Body of pancreas (tissue), 4 donors: ENCODE measurements at places on chromosomes 7 and 10.

GRCh38 chr10:92727550-92727949 lies 37.8 kb downstream of the HHEX start:
- no peaks in the 10 kb centered on the region for H3K27me3 ChIP-seq
- no peak overlapping the region for H3K4me3 ChIP-seq
- H3K36me3 ChIP-seq: no peaks in the 10 kb centered on the region
- DNase-seq: no peak
- H3K27ac ChIP-seq: peak overlapping the region; percentile 50
- peaks cover 12% of the 10 kb centered on the region for H3K4me1 ChIP-seq

DNA sequence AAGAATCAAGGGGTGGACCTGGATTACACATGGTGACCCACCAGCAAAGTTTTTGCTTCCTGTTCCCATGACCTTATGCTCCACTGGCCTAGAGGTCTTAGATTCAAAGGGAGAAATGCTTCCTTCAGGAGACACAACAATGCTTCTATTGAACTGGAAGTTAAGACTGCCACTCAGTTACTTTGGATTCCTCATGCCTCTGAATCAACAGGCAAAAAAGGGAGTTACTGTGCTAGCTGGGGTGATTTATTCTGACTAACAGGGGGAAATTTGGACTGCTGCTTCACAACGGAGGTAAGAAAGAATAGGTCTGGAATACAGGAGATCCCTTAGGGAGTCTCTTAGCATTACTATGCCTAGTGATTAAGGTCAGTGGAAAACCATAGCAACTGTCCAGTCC lies 10.3 kb downstream of the TMEM229A start:
- H3K27me3 ChIP-seq: no peaks in the 10 kb centered on the region
- H3K27ac ChIP-seq: no peak overlapping the region
- DNase-seq: no peak
- H3K36me3 ChIP-seq: no peaks in the 10 kb centered on the region

GRCh38 chr7:87106974-87107612 lies 45.2 kb upstream of the DMTF1 start:
- H3K36me3 ChIP-seq: no peaks in the 10 kb centered on the region
- no peaks in the 10 kb centered on the region for H3K4me1 ChIP-seq
- no peak overlapping the region for H3K27ac ChIP-seq
- no peak overlapping the region for H3K4me3 ChIP-seq
- no peaks in the 10 kb centered on the region for H3K27me3 ChIP-seq

DNA sequence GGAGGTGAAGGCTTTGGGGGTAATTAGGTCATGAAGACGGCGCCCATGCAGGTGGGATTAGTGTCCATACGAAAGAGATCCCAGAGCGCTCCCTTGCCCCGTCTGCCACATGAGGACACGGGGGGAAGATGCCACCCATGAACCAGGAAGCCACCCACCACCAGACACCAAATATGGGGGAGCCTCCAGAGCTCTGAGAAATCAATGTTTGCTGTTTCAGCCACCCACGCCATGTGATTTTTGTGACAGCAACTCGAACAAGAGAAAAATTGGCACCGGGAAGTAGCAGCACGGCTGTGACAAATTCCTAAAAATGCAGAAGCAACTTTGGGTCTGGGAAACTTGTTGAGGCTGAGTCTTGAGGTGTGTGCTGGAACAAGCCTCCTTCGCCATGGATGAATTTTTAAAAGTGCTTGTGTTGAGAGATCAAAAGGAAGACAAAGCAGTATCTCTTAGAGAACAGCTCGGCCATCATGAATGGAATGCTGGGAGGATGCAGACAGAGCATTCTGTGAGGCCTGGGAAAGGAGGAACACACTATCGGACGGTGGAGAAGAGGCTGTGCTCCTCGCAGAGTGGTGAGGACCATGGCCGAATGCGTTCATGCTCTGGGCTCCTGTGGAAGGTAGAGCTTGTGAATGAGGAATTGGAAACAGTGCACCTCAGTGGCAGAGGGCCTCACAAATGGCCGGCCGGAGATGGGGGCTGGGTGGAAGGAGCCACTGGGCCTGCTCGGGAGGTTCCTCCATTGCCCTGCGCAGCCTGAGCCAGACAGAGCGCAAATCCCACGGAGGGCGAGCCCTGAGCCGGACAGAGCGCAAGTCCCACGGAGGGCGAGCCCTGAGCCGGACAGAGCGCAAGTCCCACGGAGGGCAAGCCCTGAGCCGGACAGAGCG lies 277.5 kb downstream of the PTPRN2 start:
- no peak overlapping the region for H3K4me3 ChIP-seq
- no peak for DNase-seq
- H3K36me3 ChIP-seq: no peaks in the 10 kb centered on the region
- H3K27me3 ChIP-seq: no peaks in the 10 kb centered on the region
- no peaks in the 10 kb centered on the region for H3K4me1 ChIP-seq

GRCh38 chr10:75371010-75371409 lies 30.6 kb downstream of the ZNF503 start:
- DNase-seq: no peak
- peaks cover 4% of the 10 kb centered on the region for H3K4me1 ChIP-seq
- no peak overlapping the region for H3K4me3 ChIP-seq
- H3K36me3 ChIP-seq: no peaks in the 10 kb centered on the region
- no peak overlapping the region for H3K27ac ChIP-seq

- no peak overlapping the region for H3K27ac ChIP-seq
- H3K4me1 ChIP-seq: no peaks in the 10 kb centered on the region
- H3K27me3 ChIP-seq: no peaks in the 10 kb centered on the region
- no peak overlapping the region for H3K4me3 ChIP-seq
- H3K36me3 ChIP-seq: peaks cover 2% of the 10 kb centered on the region
- DNase-seq: no peak
These were observed 123.3 kb downstream of the USP6NL start for GRCh38 chr10:11488126-11488525.

DNA sequence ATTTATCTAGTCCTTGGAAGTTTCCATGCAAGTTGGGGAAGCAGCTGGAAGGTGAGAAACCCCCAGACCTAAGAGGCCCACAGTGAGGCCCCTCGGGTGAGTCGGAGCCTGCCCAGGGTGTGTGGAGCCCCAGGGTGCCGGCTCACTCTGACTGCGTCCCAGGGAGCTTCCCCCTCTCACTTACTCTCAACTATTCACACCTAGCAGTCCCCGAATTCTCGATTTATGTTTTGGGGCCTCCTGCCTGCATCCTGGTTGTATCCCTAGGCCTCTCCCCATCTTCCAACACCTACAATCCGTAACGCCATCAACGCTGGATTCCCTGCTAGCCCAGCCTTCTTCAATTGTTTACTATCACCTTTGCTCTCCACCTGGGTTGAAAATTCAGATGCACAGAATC lies 63.9 kb downstream of the PRKAG2 start:
- H3K4me3 ChIP-seq: no peak overlapping the region
- peak; percentile 1 for DNase-seq
- H3K27ac ChIP-seq: no peak overlapping the region
- no peaks in the 10 kb centered on the region for H3K27me3 ChIP-seq
